Muscle of leg (tissue), 16 donors: ENCODE measurements at places on chromosomes 3 and 15. TPM values are rescaled to one million over a fixed set of nuclear protein-coding genes. Genes with fewer than 3 reads are reported as not detected.

GRCh38 chr3:46724424-46724823 is 6.8 kb upstream of the PRSS50 start:
- DNase-seq: no peak

DNA sequence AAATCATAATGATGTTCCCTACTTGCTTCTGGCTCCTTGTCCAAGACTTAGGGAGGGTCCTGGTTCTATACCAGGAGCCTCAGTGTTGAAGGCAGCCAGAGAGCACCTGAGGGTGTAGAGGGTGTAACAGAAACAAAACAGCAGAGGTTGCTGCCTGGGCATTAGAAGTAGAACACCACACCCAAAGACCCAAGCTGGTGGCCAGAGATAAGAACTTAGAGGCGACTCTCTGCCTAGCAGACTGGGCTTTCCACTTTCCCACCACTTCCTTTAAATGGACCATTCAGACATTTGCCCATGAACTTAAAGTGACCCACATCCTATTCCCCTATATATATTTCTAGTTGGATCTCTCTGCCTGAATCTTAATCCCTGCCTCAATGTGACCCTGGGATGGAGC is 189.8 kb downstream of the KLF13 start:
- no peak for DNase-seq

GRCh38 chr3:15601399-15602145 is at the start of the genes BTD and HACL1:
Gene BTD (plus strand): TSS chr3:15601745. CDS start chr3:15635440, 33,695 bp downstream.
Gene HACL1 (minus strand): TSS chr3:15601569. CDS start chr3:15601463, 106 bp downstream.
- DNase-seq: peak; percentile 100

GRCh38 chr3:123419181-123419849 is 29.6 kb downstream of the ADCY5 start:
- DNase-seq: no peak

DNA sequence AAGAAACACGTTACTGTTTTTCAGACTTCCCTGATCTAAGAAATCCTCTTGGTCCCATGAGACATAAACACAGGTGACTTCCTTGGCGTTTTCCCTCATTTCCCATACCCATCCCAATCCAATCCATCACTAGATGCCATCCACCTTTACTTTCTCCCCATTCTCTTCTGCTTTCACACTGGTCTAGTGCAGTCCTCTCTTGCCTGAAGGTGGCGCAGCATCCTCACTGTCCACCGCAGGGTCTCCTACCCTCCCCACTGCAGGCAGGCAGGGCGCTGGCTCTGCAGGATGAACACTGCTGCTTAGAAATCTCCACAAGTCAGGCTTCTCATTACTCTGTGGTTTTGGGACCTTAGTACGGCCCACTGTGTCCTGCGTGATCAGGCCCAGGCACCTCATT is 58.2 kb downstream of the RAB7A start:
- peak; percentile 29 for DNase-seq

DNA sequence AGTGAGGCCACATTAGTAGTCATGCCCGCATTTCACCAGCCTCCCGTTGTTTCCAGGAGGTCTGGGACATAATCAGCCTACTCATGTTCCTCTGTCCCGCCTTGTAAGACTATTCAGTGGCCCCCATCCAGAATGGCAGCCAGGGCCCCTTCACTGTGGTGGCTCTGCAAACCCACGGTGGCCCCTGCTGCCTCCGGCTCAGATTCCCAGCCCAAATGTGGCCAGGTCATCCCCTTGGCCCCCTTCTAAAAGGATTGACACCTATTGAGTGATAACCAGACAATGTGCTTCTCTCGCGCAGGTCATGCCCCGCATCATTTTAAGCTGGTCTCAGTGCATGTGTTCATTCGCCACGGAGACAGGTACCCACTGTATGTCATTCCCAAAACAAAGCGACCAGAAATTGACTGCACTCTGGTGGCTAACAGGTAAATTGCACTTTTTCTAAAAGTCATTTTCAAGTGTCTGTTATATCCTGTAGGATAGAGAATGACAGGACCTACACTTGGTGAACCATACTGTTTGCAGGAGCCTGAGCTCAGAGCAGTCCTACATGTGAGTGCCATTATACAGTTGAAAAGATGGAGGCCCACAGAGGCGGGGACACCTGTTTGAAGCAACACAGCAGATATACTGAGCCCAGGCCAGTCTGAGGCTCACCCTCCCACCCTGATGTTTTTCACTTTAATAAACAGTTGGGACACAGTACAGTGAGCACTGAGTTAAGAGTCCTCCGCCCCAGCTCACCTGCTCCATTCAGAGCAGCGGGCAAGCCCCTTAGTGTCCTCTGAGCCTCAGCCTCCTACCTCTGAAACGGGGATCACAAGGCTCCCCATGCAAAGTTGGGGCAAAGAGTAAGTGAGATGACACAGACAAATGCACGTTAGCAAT is 47.7 kb downstream of the PXYLP1 start:
- DNase-seq: peak; percentile 43

- DNase-seq: no peak
These were observed 5.6 kb downstream of the ZBTB38 start for GRCh38 chr3:141373768-141374526.

GRCh38 chr3:30476368-30477084 is 129.9 kb upstream of the TGFBR2 start:
- peak; percentile 25 for DNase-seq

DNA sequence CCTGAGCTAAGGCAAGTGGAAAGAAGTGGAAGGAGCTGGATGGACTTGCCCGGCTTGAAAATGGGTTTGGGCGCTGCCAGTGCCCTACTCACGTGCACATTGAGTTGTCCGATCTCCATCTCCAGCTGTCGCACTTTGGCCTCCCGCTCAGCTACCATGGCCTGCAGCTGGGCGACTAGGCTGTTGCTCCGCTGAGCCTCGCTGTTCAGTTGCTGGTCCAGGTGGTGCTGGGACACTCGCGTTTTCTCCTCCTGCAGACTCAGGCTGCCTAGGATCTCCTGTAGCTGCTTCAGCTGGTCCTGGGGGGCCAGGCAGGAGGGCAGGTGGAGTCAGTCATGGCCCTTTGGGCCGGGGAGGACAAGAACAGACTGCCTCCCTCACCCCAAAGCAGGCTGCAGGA is 33.0 kb upstream of the HHATL start:
- DNase-seq: no peak

DNA sequence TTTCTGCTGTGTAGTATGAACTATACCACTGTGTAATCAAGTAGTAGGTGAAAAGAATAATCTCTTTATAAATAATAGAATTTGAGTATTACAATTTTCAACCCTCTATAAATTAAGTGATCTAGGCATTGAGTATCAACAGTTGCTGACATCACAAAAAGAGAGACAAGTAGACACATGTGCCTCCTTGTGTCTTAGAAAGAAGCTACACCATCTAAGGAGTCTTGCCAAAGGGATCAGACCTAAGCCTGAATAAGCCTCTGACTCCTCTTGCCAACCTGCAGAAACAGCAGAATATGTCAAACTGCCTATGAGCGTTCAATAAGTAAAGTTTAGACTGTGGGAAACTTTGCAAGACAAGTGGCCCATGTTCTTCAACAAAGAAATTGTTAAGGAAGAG is 5.8 kb upstream of the MTMR10 start:
- no peak for DNase-seq

DNA sequence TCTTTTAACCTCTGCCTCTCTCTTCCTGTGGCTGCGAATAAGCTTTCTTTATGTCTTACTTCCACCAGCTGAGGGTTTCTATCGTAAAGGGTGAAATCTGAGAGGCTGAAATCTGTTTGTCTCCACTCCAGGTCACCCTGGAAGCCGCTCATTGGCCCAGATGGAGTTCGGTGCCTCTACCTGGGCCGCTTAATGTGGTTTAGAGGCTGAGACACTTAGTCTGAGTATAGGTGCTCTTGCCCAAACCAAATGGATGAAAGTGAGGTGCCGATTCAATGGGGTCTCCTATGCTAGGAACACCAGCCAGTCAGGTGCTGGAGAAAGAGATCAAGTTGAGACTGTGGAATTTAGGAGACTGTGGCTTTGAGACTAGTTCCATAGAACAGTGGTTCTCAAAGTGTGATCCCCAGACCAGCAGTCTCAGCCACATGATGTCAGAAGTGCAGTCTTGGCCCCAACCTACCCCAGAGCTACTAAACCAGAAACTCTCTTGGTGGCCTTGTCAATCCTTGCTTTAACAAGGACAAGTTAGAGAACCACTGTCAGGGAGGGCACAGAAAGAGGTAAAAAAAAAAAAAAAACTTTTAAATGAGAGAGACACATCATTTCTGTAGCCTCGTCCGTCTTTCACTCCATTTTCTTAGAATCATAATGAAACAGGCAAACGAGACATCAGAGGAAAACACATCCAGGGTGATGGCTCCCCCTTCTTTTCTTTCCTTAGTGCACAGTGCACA is 54.9 kb upstream of the CCR2 start:
- no peak for DNase-seq

- DNase-seq: no peak
These were observed 20.2 kb upstream of the ERICH6 start for GRCh38 chr3:150723946-150724345.

GRCh38 chr3:141164852-141165251 is 66.8 kb upstream of the PXYLP1 start:
- DNase-seq: peak; percentile 84

DNA sequence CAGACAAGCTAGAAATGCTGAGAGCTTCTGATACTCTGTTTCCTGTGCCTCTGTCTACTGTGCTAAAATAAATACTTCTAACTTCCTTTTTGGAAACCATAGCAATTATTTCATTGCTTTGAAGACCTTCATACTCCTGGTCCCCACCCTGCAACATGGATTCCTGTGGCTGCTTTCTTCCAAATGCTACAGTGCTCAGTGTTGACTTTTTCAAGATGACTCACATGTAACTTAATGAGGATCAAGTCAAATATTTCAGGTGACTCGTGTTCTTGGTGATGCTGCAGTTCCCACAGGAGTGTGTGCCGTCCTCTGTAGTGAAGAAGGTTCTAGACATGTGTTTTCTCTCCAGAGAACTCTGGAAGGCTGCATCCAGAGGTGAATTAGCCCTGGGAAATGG is 288.6 kb downstream of the CLSTN2 start:
- no peak for DNase-seq

DNA sequence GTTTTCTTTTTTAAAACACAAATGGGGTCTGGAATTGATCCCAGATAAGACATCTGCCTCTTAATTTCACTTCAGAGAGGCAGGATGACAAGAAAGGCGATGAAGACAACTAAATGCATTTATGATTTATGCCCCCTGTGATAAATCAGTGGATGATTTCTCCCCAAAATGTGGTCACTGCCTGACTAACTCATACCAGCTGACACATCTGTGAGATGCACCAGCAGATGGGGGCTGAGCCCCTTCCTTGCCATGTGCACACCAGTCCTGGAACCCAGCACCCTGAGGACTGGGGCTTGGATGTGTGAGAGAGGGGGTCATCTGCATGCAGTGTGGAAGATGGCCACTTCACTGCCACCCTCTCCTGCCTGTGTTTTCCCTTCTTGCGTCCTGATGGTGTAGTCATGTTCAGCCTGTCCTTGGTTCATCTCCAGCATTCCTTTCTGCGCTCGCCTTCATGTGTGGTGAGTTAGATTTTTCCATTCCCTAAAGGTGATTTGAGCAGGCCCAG is 264.3 kb downstream of the LRTM1 start:
- DNase-seq: peak; percentile 85

DNA sequence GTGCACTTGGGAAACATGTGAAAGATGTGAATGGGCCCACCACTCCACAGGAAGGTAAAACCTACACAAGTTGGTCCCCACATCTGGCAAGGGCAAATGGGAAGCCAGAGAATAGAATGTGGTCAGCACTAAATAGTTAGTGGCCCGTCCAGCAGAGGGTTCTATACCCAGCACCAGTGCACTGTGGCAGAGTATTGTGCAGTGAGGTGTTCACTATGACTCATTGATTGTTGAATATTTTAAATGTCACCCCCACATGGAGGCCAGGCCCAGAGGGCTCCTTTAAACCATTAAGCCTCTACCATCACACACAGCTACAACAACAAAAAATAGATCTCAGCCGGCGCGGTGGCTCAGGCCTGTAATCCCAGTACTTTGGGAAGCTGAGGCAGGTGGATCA is 11.7 kb downstream of the FRMD5 start:
- DNase-seq: no peak

DNA sequence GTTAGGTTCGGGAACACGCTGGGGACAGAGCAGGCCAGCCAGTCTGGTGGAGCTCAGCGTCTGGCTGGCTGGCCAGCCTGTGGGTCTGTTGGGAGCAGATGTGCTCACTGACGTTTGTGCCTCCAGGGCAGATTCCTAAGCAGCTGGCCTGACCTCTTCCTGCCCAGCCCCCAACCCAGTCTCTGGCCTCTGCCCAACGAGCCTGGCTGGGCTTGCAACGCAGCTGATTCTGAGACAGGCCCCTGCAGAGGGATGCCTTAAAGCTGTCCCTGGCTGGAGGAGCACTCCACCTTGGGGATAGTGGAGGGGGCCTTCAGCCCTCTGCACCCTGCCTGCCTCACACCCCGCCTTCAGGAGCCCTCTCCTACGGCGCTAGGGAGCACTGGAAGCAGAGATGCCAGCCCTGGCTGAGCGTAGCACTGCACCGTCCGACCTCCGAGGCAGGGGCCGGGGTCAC is 46.0 kb downstream of the KLF13 start:
- DNase-seq: peak; percentile 78

- DNase-seq: no peak
These were observed 117.7 kb downstream of the CHCHD4 start for GRCh38 chr3:14007006-14007405.

GRCh38 chr15:79185199-79185598 is 94.6 kb upstream of the RASGRF1 start:
- no peak for DNase-seq

DNA sequence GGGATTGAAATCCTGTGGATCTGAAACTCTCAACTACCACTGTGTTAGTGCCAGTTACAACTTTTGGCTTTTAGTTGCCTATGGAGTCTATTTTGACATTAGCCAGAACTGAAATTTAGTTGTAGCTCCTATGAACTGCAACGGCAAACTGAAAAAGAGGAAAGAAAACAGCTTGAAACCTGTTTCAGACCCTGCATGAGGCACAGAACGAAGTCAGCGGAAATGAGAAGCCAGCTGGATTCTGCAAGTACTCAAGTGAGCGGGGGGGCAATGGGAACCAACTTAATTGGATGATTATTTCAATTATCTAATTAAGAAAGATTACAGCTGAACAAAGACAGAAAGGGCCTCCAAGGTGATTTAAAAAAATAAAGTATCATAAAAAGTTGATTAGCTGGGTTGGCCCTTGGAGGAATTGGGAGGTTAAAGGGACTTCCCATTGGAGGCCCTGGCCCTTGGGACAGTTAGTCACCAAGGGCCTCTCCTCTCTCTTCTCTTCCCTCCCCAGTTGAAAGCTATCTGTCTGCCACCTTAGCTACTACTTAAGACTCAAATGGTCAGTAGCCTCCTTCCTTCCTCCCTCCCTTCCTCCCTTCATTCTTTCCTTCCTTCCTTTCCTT is 352.1 kb downstream of the SHQ1 start:
- DNase-seq: peak; percentile 55

- peak; percentile 82 for DNase-seq
These were observed 596 bp downstream of the PRKAR2A start for GRCh38 chr3:48847053-48847503.

Gene LAMB2
- 445 TPM for total RNA-seq

Gene PDZRN3
- total RNA-seq: 57.1 TPM

Gene IL5RA
- 0.04 TPM for total RNA-seq

Gene FGD5
- total RNA-seq: 14.1 TPM

Gene TM4SF1
- 43.4 TPM for total RNA-seq

Gene CCDC54
- not detected for total RNA-seq

Gene SH3GL3
- 8.6 TPM for total RNA-seq

Gene EPHA6
- 0.62 TPM for total RNA-seq

Gene GRK7
- 0.04 TPM for total RNA-seq

Gene COLQ
- 15.9 TPM for total RNA-seq

Gene AHSG
- total RNA-seq: 0.75 TPM

Gene ACTRT3
- 3.4 TPM for total RNA-seq

Gene CHRD
- 14.1 TPM for total RNA-seq

Gene SHC4
- 2.0 TPM for total RNA-seq

Gene ALG1L2
- 0.40 TPM for total RNA-seq

Gene PFKFB4
- 5.5 TPM for total RNA-seq

Gene FOXL2
- not detected for total RNA-seq

Gene CORO2B
- 2.9 TPM for total RNA-seq

Gene C3orf20
- 0.09 TPM for total RNA-seq
